Skin of body (tissue), 3 donors: ENCODE measurements at places on chromosomes 5 and 9. TPM values are rescaled to one million over a fixed set of nuclear protein-coding genes. Genes with fewer than 3 reads are reported as not detected.

LCP2 gene
- total RNA-seq = 10.2 TPM

TEX48 gene
- total RNA-seq = not detected

IFNA2 gene
- not detected for total RNA-seq

OCLN gene
- total RNA-seq = 22.6 TPM

JAK2 gene
- total RNA-seq = 20.9 TPM

SPATA6L gene
- total RNA-seq = 2.1 TPM

IL7R gene
- 2.0 TPM for total RNA-seq

IL17B gene
- total RNA-seq = 5.6 TPM

ARID3C gene
- total RNA-seq = not detected

DNAJC18 gene
- total RNA-seq = 6.6 TPM

ARHGEF39 gene
- total RNA-seq = 2.4 TPM

OMD gene
- total RNA-seq = 16.0 TPM

NOXA1 gene
- 0.30 TPM for total RNA-seq

P4HA2 gene
- total RNA-seq = 88.9 TPM

FST gene
- 58.7 TPM for total RNA-seq

KIF12 gene
- total RNA-seq = 2.3 TPM

FRRS1L gene
- 1.5 TPM for total RNA-seq

SOX30 gene
- total RNA-seq = 0.10 TPM

PCDHB4 gene
- 1.6 TPM for total RNA-seq

SPATA31A7 gene
- total RNA-seq = not detected

COL5A1 gene
- total RNA-seq = 349 TPM

RNF14 gene
- total RNA-seq = 43.4 TPM

COL15A1 gene
- 122 TPM for total RNA-seq

TNIP1 gene
- total RNA-seq = 49.8 TPM

WDR38 gene
- not detected for total RNA-seq

C9orf50 gene
- not detected for total RNA-seq

IFNA21 gene
- not detected for total RNA-seq

TRIM41 gene
- 7.8 TPM for total RNA-seq

SPATA24 gene
- total RNA-seq = 3.5 TPM

MARVELD2 gene
- 5.5 TPM for total RNA-seq

SMIM33 gene
- not detected for total RNA-seq

SMIM3 gene
- total RNA-seq = 13.5 TPM

RNF208 gene
- total RNA-seq = 0.20 TPM

EGR1 gene
- total RNA-seq = 47.6 TPM
